A549 treated with Mapracorat at 1 μM for 4 hours (cell line): ENCODE measurements at places on chromosomes 13 and 19. TPM values are rescaled to one million over a fixed set of nuclear protein-coding genes. Genes with fewer than 3 reads are reported as not detected.

Gene GAPDHS
- total RNA-seq, result 0.21 TPM in 1 of 5 replicates, not detected in the others

Gene LDLR
- total RNA-seq, result 20.6 to 29.6 TPM (median 27.1 TPM) in 5 replicates

Gene PRODH2
- total RNA-seq, result 0.16 to 0.53 TPM (median 0.34 TPM) in 5 replicates

Gene ZSCAN5C
- not detected in 5 replicates for total RNA-seq

Gene HMGB1
- total RNA-seq, result 532 to 842 TPM (median 567 TPM) in 5 replicates
